ENCODE measurements at places on chromosomes 4 and X.

DNA sequence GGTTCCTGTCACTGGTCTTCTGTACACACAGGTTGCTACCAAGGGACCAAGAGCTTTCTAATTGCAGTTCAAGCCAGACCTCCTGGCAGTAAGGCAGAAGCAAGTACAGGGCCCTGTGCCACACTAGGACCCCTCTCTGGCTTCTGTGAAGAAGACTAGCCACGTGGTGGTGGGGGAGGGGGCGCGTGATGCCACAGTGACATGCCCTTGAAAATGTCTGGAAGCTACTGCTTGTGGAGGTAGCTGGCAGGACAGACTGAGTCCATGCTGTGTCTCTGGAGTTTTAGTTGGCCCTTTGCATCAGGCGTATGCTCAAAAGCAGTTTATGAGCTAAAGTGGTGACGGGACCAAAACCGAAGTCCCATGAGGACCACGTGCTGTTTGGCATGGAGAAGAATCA lies 50.9 kb downstream of the RTL5 start:
- DNase-seq, result no peak

DNA sequence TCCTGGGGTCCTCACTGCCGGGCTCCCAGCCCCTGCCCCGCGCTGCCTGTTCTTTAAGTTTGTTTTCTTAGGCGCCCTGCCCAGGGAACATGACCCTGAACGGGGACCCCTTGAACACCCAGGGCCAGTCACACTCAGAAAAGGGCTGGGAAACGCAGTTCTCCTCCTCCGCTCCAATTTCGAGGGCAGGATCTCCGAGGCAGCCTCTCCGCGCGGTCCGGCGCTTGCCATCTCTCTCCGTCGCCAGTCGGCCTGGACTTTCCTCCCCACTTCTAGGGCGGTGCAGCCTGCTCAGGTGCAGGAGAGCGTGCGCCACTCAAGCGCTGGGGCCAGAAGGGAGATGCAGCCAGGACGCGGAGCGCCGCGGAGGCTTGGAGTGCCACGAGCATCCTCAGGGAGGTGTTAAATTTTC lies 9.9 kb downstream of the PRDM8 start:
- no peak for DNase-seq

- no peak for DNase-seq
Observed at GRCh38 chr4:68615699-68616422, 39.7 kb upstream of the UGT2B17 start.

- no peak for DNase-seq
Observed at GRCh38 chr4:137393044-137393443, 139.2 kb downstream of the PCDH18 start.

DNA sequence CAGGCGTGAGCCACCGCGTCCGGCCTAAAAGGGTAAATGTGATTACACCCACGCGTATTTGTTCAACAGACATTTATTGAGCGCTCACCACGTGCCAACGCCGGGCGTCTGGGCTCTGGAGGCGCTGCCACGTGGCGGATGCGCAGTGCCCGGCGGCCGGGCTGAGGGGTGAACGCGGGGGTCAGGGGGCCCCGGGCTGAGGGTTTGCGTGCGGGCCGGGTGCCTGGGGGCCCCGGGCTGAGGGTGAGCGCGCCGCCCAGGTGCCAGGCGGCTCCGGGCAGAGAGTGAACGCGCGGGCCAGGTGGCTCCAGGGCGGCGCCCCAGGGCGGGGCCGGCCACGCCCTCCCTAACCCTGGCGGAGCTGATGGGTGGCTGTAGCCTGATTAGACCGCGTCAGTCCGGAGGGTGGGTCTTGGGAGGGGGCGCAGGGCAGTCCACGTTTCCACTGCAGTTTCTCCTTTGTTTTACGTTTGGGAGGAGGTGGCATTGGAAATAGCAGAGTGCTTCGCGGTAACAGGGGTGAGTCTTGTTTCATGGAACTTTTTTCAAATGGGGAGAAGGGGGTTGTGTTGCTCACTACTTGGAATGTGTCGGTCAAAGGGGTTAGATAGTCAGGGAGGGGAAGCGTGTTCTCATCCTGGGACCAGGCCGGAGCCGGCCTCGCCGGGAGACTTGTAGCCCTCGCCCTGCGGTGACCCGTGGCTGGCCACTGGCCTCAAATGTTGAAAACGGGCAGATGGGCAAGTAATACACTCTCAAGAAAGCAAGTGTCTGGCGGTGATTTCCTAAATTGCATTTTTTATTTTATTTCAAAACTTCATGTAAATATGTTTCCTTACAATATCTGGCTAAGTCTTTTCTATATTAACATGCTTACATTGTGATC lies at the start of gene ZFP42:
ZFP42 (plus strand) TSS at position 450 of the 886 bp plus-strand sequence. CDS start 7,037 bp downstream, outside the sequence.
- no peak for DNase-seq

GRCh38 chrX:67784712-67785111 lies 240.9 kb downstream of the AR start:
- no peak for DNase-seq

GRCh38 chrX:31459361-31459760 lies 387.5 kb upstream of the FTHL17 start:
- no peak for DNase-seq

DNA sequence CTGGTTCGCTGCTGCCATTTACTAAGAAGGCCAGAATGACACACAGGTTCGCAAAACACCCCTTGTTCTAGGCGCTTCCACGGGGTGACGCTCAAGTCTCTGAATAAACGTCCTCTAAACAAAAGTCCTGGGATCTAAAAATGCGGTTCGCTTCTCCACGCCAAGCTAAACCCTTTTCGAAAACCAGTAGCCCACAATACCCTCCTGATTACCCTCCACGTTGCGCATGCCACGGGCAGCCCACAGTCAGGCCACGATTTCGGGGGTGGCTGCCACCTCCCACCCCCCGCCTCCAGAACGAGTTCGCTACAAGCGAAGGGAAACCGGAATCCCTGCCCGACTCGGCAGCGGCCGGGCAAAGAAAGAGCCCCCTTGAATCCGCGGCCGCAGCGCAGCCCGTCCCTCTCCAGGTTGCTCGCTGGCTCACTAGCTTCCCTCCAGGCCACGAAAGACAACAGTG lies 423 bp downstream of the RPL39 start:
- DNase-seq, result no peak
